ENCODE measurements at places on chromosomes 7 and 10. TPM values are rescaled to one million over a fixed set of nuclear protein-coding genes. Genes with fewer than 3 reads are reported as not detected.

- DNase-seq, result no peak
Measured at GRCh38 chr10:3137958-3138726, 34.4 kb downstream of the PITRM1 start.

DNA sequence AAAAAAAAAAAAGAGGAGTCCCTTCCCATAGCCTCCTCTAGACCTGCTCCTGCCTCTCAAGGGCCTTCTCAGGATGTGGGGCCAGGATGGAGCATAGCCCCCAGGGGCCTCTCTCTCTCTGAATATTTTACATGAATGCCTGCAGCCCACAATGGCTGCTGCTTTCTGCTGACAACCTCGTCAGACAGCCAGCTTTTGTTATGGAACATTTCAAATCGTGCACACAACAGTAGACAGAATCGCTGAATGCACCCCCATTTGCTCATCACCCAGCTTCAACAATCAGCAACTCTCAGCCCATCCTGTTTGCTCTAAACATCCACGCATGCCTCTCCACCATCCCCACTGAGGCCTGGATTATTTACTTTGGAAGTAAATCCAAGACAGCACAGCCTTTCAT lies 5.4 kb downstream of the PLAC9 start:
- no peak for DNase-seq

GRCh38 chr7:137882806-137883205 lies 36.0 kb upstream of the DGKI start:
- no peak for DNase-seq

The IQUB gene
- 6.6 TPM for total RNA-seq

The MMRN2 gene
- total RNA-seq, result 13.0 TPM

All from dorsolateral prefrontal cortex (tissue), 122 donors.